ENCODE measurements at places on chromosomes 11 and 22.

DNA sequence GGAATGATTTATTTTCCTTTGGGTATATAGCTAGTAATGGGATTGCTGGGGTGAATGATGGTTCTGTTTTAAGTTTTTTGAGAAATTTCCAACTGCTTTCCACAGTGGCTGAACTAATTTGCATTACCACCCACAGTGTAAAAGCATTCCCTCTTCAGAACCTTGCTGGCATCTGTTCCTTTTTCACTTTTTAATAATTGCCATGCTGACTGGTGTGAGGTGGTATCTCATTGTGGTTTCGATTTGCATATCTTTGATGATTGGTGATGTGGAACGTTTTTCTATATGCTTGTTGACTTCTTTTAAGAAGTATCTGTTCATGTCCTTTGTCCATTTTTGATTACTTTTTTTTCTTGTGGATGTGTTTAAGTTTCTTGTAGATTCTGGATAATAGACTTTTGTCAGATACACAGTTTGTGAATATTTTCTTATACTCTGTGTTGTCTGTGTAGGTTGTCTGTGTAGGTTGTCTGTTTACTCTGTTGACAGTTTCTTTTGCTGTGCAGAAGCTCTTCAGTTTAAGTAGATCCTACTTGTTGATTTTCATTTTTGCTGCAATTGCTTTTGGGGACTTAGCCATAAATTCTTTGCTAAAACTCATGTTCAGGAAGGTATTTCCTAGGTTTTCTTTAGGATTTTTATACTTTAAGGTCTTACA, 291.8 kb upstream of the DDI1 start:
- no peak for DNase-seq

DNA sequence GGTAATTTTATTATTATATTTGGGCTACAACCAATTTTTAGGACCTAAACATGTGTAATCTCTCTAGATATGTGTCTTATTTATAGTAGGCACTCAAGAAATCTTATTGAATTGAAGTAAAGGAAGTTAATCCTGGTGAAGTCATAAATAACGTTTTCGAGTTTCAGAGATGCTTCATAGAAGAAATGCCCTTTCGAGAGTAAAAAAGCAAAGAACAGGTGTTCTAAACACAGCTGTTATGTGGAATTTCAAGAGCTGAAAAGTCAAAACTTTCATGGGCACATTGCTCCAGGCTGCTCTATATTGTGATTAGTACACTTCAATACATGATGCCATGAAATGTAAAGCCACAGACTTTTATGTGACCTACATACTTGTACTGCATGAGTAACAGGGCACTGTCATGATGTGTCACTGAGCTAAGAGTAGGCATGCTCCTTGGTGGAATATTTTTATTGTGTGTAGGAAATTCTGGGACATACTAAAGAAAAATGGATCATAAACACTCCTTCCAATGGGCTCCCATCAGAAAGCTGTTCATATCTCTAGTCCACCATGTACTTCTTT, 7.2 kb upstream of the ELMOD1 start:
- no peak for DNase-seq

DNA sequence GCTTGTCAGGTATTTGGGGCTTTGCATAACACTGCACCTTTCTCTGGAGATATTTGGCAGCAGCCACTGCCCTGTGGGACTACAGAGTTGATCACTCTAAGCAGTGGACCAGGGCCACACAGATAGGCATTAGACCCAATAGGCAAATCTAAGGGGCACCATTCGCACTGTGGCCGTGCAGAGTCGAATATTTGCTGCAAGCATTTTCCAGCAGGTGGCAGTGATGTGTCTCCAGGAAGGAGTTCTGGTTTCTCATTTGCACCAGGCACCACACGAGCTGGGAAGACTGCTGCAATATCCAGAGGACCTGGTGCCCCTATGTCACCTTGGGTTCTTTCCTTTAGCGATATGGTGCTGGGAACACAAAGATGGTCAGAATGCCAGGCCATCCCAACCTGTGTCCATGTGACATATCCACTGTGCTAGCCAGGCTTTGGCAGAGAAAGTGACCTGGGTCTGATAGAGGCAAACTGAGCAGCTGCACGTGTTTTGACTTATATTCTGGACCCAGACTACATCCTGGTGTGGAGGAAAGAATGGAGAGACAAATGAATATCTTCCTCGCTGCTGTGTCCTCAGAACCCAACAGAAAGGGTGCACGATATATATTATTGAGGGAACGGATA, 318.7 kb downstream of the BUD13 start:
- DNase-seq = no peak

DNA sequence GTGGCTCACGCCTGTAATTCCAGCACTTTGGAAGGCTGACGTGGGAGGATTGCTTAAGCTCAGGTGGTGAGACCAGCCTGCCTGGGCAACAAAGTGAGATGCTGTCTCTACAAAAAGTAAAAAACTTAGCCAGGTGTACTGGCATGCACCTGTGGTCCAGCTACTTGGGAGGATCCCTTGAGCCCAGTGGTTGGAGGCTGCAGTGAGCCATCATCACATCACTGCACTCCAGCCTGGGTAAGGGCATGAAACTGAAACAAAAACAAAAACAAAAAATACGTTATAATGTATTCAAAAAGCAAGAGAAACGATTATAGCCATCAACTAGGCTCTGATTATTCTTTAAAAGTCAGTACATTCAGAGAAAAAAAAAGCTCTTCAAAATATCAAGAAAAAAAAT, 62.5 kb downstream of the TCF20 start:
- DNase-seq = no peak

DNA sequence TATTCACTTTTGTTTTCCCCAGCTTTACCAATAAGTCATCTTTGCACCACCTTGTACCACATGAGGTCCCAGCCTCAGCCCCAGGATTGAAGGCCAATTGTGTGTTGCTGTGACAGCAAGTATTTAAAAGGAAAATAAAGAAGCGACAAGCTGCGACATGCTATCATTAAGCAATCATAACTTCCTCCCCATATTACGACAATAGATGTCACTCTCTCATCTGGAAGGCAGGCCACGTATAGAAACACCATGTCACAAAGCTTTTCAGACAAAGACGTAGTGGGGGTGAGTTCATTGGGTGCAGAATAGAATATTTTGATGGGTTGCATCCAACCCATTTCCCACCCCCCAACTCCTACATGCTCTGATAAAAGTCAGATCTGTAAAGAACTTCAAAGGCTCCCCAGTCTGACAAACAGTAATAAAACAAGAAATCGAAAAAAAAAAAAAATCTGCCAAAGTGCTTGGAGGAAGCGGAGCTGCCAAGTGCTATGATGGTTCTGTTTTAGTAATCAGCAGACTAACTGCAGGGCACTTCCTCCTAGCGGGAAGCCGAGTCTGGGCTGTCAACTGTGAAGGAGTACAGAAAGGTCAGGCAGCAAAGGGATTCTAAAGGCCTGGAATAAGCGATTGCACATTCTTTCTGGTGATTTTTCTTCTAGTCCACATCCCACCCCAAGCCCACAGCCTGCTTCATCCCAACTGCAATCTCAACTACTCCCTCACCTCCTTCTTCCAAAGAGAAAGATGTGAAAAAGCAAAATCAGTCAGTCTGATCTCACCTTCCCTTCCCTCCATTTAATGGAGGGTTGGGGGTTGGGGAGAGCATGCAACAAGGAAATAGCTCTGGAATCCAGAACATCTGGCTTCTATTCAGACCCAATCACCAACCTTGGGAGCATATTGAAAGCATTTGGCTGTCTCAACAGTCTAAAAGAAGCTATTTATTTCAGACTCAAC, 131.4 kb upstream of the UBASH3B start:
- DNase-seq = no peak

DNA sequence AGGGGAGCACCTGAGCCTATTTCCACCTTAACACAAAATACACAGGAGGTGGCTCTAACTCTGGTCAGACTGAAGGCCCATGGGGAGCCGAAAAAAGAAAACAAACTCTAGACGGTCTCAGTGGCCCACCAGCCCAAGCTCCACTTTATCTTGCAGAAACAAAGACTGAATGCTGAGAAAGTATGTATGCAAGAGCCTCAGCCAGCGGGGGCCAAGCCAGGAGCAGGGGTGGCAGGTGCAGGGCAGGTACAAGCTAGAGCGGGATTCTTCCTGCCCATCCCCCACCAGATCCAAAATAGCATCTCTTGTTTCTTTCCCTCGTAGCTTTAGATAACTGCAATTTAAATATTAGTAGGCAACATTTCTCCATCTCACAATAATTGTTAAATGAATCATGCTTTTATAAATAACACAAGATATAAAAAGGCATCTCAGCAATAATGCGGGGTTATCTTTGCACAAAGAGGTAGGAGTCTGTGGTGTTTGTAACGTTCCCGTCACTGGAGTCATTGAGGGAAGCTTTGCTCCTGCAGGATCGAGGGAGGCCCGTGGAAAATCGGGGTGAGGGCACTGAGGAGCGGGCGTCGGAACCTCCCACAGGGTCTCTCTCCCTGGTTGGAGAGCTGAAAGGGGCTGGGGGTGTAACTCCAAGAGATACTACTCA, 418.0 kb downstream of the SHANK2 start:
- DNase-seq = no peak

GRCh38 chr11:64340671-64341335, 799 bp downstream of the CCDC88B start:
- peak; percentile 73 for DNase-seq

GRCh38 chr22:44550711-44551491, 52.9 kb upstream of the RTL6 start:
- no peak for DNase-seq

DNA sequence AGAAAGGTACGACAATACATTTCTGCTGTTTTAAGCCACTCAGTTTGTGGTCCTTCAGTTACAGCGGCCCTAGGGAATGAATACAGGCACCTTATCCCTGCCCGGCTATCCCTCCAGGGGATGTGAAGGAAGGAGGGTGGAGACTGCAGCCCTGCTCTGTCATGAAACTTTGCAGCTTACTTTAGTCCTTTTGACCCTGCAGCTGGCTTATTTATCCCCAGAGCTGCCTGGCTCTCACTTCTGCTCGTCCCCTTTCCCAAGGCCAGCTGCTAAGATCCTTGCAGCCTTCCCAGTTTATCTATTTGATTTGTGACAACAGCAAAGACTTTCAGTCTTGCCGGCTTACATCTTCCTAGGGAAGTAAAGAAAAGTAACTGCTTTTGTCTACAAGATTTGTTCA, 55.2 kb downstream of the SC5D start:
- DNase-seq = no peak

DNA sequence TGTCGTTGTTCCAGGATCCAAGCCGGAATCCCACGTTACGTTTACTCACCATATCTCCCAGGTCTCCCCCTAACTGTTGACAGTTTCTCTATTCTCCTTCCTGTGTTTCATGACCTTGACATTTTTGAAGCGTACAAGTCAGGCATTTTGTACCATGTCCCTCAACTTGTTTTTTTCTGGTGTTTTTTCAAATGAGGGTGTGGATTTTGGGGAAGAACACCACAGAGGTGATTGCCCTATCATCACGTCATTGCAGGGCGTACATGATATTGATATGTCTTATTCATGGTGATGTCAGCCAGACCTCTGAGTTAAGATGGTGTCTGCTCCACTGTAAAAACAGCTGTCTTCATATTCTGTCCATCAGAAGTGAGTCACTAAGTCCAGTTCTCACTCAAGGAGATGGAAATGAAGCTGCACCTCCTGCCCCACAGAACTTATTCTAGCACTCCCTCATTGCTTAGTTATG, 28.3 kb upstream of the SOX10 start:
- no peak for DNase-seq

DNA sequence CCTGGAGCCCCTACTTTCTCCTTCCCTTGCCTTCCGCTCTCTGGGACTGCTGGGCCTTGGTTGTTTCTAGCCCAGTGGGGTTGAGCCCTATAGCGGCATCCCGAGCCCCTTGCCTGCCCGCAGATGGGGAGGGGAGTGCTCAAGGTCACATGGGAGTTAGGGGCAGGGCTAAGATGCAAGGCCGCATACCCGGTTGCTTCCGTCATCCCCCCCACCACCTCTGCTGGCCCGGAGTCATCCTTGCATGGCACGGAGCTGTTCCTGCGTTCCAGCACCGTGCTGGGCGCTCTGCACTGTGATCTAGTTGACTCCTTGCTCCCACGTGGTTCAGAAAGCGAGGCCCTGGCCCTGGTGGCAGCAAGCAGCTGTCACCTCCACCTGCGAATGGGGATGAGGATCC, 18.0 kb downstream of the FLRT1 start:
- no peak for DNase-seq

DNA sequence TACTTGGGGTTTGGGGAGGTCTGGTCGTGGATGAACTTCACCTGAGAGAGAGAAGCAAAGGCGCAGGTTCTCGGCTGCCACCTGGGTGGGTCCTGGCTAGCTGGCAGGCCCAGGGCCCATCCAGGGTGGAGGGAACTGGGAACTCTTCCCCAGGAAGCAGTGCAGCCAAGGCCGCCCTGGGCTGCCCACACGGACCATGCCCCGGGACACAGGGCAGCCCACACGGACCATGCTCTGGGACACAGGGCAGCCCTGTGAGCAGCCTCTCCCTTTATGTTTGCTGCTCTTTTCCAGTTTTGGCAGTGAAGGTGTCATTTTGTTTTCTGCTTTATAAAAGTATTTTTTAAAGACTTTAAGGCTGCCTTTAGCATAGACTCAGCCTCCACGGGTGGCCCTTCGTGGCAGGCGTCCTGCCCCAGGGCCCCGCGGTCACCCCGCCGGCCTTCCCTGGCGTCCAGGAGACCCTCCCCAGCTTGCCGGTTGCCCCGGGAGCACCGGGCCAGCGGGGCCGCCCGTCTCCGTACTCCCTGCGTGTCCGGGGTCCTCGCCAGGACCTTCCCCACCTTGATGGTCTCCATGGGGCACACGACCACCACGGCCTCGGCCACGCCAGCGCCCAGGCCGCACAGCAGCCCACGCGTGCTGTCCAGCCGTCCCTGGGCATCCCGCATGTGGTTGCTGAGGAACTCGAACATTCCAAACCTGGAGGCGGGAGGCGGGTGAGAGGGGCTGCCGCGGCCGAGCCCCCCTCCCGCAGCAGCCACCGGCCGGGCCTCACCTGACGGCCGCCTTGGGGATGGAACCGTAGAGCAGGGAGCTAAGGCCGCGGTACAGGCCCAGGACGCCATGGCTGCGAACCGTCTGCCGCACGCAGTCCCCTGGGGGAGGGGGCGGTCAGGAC, 1.1 kb downstream of the SLC25A1 start:
- no peak for DNase-seq

GRCh38 chr11:27370374-27370773, 7.4 kb upstream of the CCDC34 start:
- DNase-seq = no peak

DNA sequence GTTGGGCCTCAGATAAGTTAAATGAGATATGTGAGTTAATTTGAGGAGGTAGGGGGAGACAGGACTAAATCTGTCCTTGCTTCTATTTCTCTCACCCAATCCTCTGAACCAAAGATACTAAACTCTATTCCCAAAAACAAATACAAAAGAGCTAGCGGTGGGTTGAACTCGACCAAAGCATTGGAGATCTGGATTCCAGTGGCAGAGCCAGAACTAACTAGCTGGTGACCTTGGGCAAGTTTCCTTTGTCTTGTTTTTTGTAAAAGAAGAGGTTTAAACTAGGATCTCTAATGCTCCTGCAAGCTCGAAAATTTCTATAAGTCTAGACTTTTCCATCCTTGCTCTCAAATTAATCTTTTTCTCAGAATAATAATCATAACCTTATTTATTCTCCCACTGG, 1.5 kb downstream of the ME3 start:
- no peak for DNase-seq

GRCh38 chr11:34261820-34262219, 96.0 kb downstream of the ABTB2 start:
- DNase-seq = no peak

Data from activated gamma-delta T cell treated with anti-CD3 and anti-CD28 coated beads, Interleukin-2, amount 50 U/mL, for 16 hours (primary cell).